ENCODE measurements at places on chromosomes 7 and 10.

GRCh38 chr7:100882201-100882600, 7.3 kb downstream of the SRRT start:
- no peak for DNase-seq

- no peak for DNase-seq
Measured at GRCh38 chr10:73858750-73859427, 15.5 kb downstream of the CAMK2G start.

- no peak for DNase-seq
Measured at GRCh38 chr7:102291056-102291915, 4.6 kb downstream of the SH2B2 start.

- DNase-seq = no peak
Measured at GRCh38 chr10:69123306-69123746, 652 bp upstream of the VPS26A start.

GRCh38 chr10:89203237-89203636, 3.9 kb downstream of the CH25H start:
- DNase-seq = no peak

DNA sequence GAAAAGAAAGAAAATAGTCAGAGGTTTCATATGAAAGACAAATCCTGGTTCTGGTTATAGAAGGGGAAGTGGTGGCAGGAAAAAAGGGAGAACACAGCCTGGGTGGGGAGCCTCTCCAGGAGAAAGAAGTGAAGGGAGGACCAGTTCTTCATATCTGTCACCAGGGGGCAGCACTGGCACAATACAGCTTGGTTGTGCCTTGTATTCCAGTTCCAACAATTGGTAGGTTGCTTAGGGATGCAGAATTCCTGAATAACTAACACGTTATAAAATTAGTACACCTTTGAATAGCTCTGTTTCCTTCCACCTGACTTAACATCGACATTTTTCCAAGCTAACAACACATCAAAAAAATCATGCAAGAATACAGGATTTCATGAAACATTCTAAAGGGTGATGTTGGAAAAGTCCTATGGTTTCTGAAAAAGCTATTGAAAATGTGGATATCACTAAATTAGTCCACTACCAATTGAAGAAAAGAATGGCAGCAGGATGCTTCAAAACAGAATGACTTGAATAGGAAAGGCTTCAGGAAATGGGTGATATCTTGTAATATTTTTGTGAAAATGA, 52.9 kb downstream of the CYP26A1 start:
- no peak for DNase-seq

- DNase-seq = no peak
Measured at GRCh38 chr10:71090330-71090729, 122.0 kb upstream of the UNC5B start.

DNA sequence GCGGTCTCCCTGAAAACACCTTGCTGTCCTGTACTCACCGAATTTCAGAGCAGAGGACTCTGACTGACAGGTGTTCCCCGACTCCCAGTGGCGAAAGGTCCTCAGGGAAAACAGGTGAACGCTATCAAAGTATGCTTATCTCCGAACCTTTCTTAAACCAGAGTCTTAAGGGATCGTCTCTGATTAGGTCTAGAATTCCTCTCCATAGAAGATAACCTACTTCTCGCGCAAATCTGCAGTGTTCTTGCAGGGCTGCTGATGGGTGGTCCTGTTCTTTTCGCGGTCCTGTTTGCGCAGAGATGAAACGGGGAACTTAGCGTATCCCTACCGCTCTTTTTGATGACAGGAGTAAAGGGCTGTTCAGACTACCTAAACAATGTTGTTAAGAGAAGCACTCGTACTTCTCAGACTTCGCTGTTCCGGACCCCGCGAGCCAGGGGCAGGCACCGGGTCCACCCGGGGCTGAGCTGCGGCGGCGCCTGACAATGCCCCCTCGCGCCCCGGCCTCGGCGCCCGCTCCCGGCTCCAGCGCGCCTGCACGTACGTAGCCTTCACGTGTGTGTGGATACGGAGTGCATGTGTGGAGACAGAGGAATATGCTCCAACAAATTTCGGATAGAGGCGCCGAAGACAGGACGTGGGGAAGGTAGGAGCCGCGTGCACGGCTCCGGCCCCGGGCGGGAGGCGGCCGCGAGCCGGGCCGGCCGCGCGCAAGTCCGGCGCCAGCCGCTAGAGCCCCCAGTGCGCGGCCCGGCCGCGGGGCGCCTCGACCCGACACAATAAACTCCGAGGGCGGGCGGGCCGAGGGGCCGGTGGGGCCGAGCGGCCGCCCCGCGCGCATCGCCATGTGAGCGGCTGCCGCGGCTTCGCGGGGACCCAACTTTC, 766 bp upstream of the ZMYND11 start:
- peak; percentile 23 for DNase-seq

GRCh38 chr10:80502621-80503583, 34.8 kb upstream of the SH2D4B start:
- no peak for DNase-seq

- no peak for DNase-seq
Measured at GRCh38 chr7:134552105-134552504, 3.2 kb downstream of the AKR1B15 start.

DNA sequence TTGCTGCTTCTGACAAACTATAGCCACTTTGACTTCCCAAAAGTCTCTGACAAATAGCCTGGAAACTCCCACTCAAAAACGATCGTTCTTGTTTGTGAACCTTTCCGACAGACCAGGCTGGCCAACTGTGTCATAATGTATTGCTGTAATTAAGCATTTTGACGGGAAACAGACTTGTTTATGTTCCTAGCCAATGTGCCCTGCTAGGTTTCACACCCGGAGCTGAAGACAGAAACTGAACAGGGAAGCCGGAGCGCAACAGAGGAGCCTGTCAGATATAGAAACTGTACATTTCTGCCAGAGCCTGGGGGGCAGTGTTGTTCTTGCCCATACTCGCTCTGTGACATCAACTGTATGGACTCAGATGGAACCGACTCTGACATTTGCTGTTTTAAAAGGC, 55.3 kb upstream of the C7orf33 start:
- DNase-seq = peak; percentile 22

- DNase-seq = peak; percentile 93
Measured at GRCh38 chr10:71598621-71599055, 120.9 kb downstream of the C10orf105 start.

DNA sequence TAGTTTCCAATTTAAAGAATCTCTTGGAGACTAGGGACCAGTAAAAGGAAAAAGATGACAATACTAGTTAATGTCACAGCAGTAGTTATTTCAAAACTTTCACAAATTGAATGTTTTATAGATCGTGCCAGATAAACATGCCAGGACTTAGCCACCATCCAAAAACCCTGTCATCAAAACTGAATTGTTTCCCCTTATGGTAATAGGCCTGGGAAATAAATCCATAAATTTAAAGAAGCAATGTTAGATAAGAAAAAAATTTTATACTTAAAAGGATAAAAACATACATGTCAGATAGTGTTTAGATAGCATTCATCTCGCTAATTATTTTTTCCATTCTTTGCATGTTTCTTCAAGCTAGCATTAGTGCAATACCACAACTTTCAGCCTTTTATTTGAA, 71.2 kb downstream of the SUGCT start:
- no peak for DNase-seq

- DNase-seq = no peak
Measured at GRCh38 chr7:155986497-155987160, 174.4 kb upstream of the SHH start.

DNA sequence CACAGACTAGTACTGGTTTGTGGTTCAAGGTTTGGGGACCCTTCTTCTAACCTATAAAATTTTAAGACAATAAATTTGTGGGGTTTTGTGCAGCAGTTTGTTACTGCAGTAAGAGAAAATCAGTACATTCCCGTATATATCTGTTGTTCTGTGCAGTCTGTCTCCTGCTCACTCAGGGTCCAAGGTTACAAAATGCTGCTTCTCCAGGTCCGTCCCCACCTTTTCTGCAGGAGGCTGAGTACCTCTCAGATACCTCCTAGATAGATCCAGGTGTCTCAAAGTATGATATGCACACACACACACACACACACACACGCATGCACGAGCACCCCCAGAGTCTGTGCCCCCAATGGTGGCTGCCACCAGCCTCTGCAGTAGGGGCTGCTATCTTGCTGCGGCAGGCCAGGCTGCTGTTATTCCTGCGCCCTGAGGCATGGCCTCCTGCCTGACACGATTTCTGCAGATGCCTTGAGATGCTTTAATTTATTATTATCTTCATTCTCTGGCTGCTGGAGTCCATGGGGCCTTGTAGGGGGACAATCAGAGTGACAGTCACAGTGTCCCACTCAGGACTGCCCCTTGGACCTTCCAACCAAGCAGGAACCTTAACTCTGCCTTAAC, 25.2 kb upstream of the ASL start:
- no peak for DNase-seq

- DNase-seq = no peak
Measured at GRCh38 chr10:1403508-1404322, 333.6 kb downstream of the ADARB2 start.

DNA sequence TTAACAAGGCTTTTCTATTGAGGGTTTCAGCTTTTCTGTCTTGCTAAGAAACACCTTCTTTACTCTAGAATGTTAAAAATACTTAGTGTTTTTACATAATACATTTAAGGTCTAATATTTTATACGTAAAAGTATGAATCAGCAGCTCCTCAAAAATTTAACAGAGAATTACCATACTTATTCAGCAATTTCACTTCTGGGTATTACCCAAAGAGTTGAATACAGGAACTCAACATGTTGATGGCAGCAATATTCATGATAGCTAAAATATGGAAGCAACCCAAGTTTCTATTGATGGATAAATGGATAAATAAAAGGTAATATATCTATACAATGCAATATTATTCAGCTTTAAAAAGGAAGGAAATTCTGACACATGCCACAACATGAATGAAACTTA, 9.7 kb upstream of the OR13A1 start:
- DNase-seq = no peak

GRCh38 chr7:30727061-30727945, 24.6 kb upstream of the INMT start:
- DNase-seq = no peak

GRCh38 chr7:31083210-31083786, 31.2 kb downstream of the ADCYAP1R1 start:
- no peak for DNase-seq

DNA sequence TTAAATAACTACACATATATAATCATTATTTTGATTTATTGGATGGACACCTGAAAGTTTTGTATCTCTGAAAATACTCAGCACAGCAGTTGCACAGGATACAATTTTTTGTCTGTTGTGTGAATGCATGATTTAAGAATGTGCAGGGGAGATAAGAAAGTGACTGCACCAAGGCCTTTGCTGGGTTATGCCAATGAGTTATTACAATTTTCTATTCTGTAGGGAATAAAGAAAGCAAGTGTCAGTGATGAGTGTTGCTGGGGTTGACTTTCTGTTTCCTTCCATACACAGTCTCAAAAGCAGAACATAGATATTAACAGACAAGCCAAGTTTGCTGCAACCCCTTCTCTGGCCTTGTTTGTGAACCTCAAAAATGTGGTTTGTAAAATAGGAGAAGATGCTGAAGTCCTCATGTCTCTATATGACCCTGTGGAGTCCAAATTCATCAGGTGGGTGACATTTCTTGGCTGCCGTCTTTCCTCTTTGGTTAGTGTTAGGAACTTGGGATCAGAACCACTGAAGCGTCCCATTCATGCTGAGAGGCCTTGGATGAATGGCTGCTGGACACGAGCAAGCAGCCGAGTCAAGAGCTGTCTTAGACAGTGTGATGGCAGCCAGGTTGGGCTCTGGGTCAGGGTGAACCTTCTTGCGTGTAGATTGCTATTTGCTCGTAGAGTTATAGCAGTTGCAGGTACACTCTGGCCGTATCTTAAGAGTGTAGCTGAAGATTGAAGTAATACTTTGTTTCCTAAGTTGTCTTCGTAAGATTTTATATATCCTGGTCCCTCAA, 92.8 kb downstream of the DOCK1 start:
- no peak for DNase-seq

DNA sequence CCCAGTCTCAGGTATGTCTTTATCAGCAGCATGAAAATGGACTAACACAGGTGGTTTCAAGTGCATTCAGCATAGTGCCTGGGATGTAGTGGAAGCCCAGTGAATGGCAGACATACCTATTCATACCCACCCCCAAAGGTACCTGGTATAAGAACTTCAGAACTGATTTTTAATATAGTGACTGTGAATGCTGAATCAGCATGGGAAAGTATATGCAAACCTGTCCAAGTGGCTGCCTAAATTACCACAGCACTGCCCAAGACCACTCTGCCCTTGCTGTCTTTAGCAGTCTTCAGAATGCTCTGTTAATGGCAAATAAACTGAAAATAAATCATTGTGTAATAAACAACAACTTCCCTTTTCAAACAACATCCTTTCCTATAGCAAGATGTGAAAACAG, 312.1 kb downstream of the GPAM start:
- no peak for DNase-seq

DNA sequence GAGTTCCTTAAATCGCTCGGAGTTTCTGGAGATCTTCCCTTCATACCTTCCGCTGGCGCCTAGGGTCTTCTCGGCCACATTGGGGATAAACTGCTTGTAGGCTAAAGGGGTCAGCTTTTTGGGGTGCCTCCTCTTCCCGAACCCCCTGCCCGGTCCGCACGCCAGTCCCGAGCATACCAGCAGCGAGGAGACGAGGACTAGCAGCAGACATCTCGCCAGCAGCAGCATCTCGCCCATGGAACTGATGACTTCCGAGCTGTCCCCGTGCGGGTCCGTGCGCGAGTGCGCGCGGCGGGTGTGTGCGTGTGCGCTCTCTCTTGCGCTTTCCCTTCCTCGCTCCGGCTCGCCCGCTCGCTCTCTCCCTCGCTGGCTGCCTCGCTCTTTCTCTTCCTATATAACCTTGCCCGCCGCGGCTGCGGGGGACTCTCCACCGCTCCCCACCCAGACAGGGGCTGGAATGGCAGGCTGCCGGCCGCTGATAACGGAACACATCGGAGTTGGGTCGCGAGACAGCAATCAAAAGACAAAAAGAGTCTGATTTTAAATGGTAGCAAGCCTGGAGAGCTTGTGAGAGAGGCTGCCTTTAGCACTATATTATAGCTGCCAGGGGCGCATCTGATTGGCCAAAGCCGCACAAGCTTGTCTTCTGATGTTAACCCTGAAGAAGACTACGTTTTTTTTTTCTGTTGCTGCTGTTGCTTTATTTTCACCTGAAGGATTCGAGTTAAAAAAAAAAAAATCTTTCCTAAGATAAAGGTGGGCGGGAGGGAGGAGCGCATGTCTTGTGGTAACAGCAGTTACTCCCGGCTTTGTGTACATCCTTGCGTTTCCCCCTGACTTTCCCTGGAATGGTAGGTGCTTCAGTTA, at the start of gene SHH:
Gene SHH (minus strand): TSS at position 569 of the 867 bp plus-strand sequence. CDS start 341 bp downstream, at position 228.
- DNase-seq = no peak

DNA sequence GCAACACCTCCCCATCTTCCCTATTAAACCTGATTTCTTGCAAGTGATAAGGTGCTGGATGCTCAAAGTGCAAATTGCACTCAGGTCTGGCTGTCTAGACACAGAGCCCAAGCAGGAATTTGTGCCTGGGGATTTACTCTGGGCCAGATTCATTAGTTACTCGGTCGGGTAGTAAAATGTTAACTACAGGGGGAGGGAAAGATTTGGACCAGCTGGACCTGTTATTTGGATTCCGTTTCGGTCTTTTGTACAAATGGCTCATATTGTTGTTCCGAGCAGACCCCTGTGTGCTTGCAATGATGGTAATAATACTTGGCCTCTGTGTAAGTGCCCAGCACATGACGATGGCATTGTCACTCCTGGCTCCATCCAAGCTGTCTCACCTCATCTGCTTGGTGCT, 609.6 kb downstream of the KCNMA1 start:
- no peak for DNase-seq

GRCh38 chr10:28940158-28940888, 263.0 kb downstream of the BAMBI start:
- DNase-seq = no peak
